Ascending aorta (tissue), 2 donors: ENCODE measurements at places on chromosomes 5 and 9.

GRCh38 chr5:87340716-87341115, 72.0 kb downstream of the CCNH start:
- H3K27ac ChIP-seq, result peak overlapping the region; percentile 38
- no peaks in the 10 kb centered on the region for H3K27me3 ChIP-seq
- no peak overlapping the region for H3K4me3 ChIP-seq
- H3K4me1 ChIP-seq, result peaks cover 5% of the 10 kb centered on the region

DNA sequence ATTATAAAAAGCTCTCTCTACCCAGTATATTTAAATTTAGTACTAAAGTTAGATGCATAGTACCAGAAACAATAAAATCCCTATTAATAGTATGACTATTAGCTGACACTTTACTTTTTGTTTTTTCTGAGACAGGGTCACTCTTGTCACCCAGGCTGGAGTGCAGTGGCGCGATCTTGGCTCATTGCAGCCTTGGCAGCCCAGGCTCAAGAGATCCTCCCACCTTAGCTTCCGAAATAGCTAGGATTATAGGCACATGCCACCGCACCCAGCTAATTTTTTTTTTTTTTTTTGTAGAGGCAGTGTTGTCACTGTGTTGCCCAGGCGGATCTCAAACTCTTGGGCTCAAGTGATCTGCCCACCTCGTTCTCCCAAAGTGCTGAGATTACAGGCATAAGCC, 8.0 kb downstream of the CCNG1 start:
- no peak overlapping the region for H3K4me3 ChIP-seq
- H3K27ac ChIP-seq, result no peak overlapping the region
- no peak for DNase-seq
- H3K4me1 ChIP-seq, result no peaks in the 10 kb centered on the region
- peaks cover 41% of the 10 kb centered on the region for H3K36me3 ChIP-seq

- no peaks in the 10 kb centered on the region for H3K27me3 ChIP-seq
- no peak overlapping the region for H3K4me3 ChIP-seq
- no peak for DNase-seq
- H3K36me3 ChIP-seq, result no peaks in the 10 kb centered on the region
These were observed 5.3 kb upstream of the LHFPL2 start for GRCh38 chr5:78653681-78654366.

GRCh38 chr9:114105236-114105635, 6.1 kb upstream of the KIF12 start:
- H3K4me1 ChIP-seq, result no peaks in the 10 kb centered on the region
- H3K36me3 ChIP-seq, result no peaks in the 10 kb centered on the region
- H3K27me3 ChIP-seq, result no peaks in the 10 kb centered on the region
- H3K4me3 ChIP-seq, result no peak overlapping the region

GRCh38 chr5:123421773-123422172, 1.4 kb downstream of the CEP120 start:
- no peak overlapping the region for H3K27ac ChIP-seq
- peaks cover 8% of the 10 kb centered on the region for H3K4me1 ChIP-seq
- H3K27me3 ChIP-seq, result no peaks in the 10 kb centered on the region
- H3K36me3 ChIP-seq, result peaks cover 5% of the 10 kb centered on the region
- no peak for DNase-seq
- H3K4me3 ChIP-seq, result peak overlapping the region; percentile 86

- H3K4me1 ChIP-seq, result no peaks in the 10 kb centered on the region
- no peaks in the 10 kb centered on the region for H3K27me3 ChIP-seq
- DNase-seq, result no peak
- H3K36me3 ChIP-seq, result no peaks in the 10 kb centered on the region
- H3K27ac ChIP-seq, result no peak overlapping the region
These were observed 498.6 kb upstream of the TLE4 start for GRCh38 chr9:79073201-79073600.

DNA sequence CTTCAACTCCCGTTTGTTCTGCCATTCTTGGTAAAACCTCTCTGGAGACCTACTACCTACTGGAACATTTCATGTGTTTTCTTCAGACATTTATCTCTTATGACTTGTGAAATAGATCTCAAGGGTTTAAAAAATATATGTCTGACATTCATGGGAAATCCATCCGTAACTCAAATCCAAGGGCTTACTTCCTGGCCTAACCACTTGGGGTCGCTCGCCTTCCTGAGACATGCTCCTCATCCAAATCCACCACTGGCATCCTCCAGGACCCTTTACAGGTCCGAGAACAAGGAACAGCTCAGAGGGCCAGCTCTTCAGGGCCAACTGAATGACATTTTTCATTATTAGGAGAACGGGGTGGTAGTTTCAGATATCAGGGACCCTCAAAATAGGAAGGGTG, 235.1 kb upstream of the TUT7 start:
- H3K4me1 ChIP-seq, result peaks cover 4% of the 10 kb centered on the region
- no peak overlapping the region for H3K4me3 ChIP-seq
- no peak overlapping the region for H3K27ac ChIP-seq

DNA sequence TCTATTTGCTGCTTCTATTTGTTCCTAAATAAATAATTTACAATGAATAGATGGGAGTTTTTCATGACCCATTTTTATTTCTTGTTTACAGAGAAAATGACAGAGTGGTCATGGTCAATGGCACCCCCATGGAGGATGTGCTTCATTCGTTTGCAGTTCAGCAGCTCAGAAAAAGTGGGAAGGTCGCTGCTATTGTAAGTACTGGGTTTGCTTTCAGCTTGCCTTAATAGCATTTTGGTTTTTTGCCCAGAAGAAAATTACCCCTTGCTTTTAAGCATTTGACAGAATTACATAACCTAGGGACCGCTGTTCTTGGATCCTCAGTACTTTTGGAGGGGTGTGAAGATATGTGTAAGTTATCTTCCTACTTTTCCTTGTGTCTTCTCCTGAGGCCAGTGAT, 44.1 kb downstream of the TJP2 start:
- no peaks in the 10 kb centered on the region for H3K4me1 ChIP-seq
- no peak overlapping the region for H3K4me3 ChIP-seq
- no peak for DNase-seq
- H3K36me3 ChIP-seq, result peaks cover 45% of the 10 kb centered on the region

DNA sequence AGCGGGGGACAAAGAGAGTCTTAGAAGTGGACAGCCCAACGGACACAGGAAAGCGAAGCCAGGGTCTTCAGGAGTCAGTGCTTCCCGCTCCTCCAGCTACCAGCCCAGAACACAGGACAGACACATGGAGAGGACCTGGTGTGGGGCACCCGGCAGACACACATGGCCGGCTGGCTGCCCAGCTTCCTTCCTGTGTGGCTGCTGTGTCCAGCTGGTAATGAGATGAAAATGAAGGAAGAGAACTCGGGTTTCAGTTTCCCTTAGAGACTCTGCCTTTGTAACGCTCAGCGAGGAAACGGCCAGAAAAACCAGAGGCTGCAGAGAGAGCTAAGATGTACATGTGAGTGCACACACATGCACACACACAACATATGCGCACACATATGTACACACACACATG, 87.5 kb downstream of the SECISBP2 start:
- no peak overlapping the region for H3K4me3 ChIP-seq
- H3K27ac ChIP-seq, result no peak overlapping the region
- no peaks in the 10 kb centered on the region for H3K36me3 ChIP-seq
- no peaks in the 10 kb centered on the region for H3K4me1 ChIP-seq

- no peaks in the 10 kb centered on the region for H3K4me1 ChIP-seq
- H3K27me3 ChIP-seq, result no peaks in the 10 kb centered on the region
- DNase-seq, result no peak
- no peak overlapping the region for H3K4me3 ChIP-seq
- H3K27ac ChIP-seq, result no peak overlapping the region
- H3K36me3 ChIP-seq, result no peaks in the 10 kb centered on the region
These were observed 119.9 kb downstream of the TMEM174 start for GRCh38 chr5:73292816-73293459.

DNA sequence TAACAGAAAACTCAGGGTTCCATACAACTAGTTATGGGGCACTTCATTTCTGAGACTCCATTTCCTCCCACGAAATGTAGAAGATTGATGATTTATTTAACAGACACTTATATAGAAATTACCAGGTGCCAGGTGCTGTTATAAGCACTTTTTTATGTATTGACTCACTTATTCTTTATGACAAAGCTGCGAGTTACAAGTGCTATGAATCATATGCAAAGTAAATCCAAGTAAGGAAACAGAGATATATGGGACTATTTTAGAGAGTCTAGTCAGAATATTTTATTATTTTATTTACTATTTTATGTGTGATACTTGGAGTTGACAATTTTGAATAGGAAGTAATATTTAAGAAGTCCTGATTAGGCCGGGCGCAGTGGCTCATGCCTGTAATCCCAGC, 822.8 kb upstream of the C9orf72 start:
- H3K4me1 ChIP-seq, result no peaks in the 10 kb centered on the region

DNA sequence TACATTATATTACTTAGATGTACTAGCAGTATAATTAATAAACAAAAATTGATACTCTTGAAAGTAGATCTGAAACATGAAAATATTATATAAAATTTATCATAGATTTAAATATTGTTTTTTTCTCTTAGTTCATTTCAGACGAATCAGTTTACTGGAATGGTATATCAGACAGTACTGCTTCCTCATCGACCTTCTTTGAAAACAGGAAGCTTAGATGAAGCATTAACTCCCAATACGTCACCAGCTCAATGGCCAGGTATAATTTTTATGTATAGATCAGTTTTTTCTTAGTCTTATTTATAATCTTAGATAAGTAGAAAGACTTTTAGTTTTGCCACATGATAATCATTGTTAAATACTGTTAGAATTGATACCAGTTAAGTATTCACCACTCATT, 106.3 kb downstream of the DMXL1 start:
- H3K4me1 ChIP-seq, result no peaks in the 10 kb centered on the region
- H3K27ac ChIP-seq, result no peak overlapping the region
- H3K36me3 ChIP-seq, result no peaks in the 10 kb centered on the region
- no peak for DNase-seq
- no peak overlapping the region for H3K4me3 ChIP-seq

DNA sequence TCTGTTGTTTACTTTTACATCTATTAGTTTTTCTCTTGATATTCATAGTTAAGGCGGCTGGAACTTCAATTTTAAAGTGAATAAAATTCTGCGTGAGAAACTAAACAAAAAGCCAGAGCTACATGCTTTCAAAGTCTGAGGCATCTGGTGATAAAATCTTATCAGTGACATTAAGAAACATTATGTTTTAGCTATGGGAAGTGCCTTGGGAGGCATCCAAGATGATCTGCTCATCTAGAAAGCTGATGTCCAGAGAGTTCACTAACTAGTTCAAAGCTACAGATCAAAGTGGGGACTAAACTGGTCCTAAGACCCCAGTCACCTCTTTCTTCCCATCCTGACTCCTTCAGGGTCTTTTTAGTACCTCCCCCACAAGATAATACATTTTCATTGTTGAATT, 37.2 kb downstream of the MRPS27 start:
- no peaks in the 10 kb centered on the region for H3K27me3 ChIP-seq
- no peak overlapping the region for H3K4me3 ChIP-seq
- no peak for DNase-seq
- H3K27ac ChIP-seq, result peak overlapping the region; percentile 56
- H3K36me3 ChIP-seq, result no peaks in the 10 kb centered on the region
- H3K4me1 ChIP-seq, result no peaks in the 10 kb centered on the region

DNA sequence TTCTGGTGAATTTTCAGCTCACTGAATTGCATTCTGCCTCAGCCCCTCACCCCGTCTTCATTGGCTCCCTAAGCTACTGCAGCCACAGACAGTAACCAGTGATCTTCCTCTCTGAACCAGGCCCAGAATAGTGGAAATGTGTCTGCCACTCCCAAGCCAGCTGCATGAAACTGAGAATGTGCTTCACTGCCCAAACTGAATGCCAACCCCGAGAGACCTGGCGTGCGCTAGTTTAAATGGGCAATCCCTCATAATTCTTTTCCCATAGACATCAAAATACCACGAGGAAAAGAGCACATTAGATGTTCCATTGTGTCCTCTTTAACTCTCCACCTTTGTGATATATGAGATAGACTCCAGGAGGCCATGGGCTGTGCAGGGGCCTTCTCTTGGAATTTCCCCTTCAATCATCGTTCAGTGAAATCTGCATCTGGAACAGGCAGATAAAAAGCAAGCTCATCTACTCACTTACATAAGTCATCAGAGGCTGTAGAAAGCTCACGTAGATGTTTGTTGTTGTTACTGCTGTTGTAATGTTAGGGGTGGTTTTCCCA, 320.2 kb downstream of the NFIB start:
- H3K27ac ChIP-seq, result peak overlapping the region; percentile 64
- H3K4me1 ChIP-seq, result peaks cover 2% of the 10 kb centered on the region
- no peaks in the 10 kb centered on the region for H3K36me3 ChIP-seq
- no peaks in the 10 kb centered on the region for H3K27me3 ChIP-seq
- DNase-seq, result no peak
- no peak overlapping the region for H3K4me3 ChIP-seq

DNA sequence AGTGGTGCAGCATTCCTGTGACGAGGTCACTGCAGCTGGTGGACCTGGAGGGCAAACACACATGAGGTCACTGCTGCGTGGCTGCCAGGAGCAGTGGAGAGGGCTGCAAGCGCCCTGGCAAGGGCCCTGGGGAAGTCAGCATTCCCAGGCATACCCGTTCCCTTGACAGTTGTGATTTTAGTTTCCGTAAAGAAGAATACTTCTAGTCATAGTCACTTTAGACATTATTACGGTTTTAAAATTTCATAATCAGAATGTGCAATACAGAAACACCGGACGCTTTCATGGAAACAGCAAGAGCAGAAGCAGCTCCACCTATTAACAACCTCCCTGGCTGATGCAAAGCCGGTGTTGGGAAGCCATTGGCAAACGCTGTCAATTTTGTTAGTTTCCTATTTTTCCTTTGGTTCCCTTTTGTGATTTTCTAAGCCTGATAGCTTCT, 129.8 kb downstream of the GADD45G start:
- H3K27me3 ChIP-seq, result no peaks in the 10 kb centered on the region
- H3K4me3 ChIP-seq, result no peak overlapping the region
- H3K36me3 ChIP-seq, result no peaks in the 10 kb centered on the region
- no peak overlapping the region for H3K27ac ChIP-seq

DNA sequence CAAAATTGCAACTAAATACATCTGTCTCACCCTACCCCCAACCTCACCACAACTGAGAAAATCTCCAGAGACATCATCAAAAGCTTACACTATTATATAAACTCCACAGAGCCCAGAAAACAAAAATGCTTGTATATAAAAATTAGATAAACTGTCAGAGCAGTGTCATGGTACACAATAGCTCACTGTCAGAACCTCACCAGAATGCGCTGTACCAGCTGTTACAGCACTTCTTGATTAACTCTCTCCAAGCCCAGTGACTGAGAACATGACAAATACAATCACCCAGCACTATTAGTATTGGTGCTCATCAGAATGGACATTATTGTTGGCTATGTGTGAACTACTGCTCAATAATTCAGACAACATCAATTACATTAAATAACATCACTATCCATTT, 65.7 kb downstream of the ZDHHC21 start:
- no peaks in the 10 kb centered on the region for H3K27me3 ChIP-seq
- H3K36me3 ChIP-seq, result peaks cover 17% of the 10 kb centered on the region
- H3K4me1 ChIP-seq, result no peaks in the 10 kb centered on the region
- no peak overlapping the region for H3K4me3 ChIP-seq
- no peak overlapping the region for H3K27ac ChIP-seq

GRCh38 chr5:140038373-140038957, 4.6 kb downstream of the NRG2 start:
- no peaks in the 10 kb centered on the region for H3K27me3 ChIP-seq
- peaks cover 15% of the 10 kb centered on the region for H3K4me1 ChIP-seq
- peak overlapping the region; percentile 59 for H3K4me3 ChIP-seq

- peak overlapping the region; percentile 0 for H3K27ac ChIP-seq
- no peak overlapping the region for H3K4me3 ChIP-seq
- DNase-seq, result no peak
- no peaks in the 10 kb centered on the region for H3K27me3 ChIP-seq
- H3K36me3 ChIP-seq, result peaks cover 7% of the 10 kb centered on the region
These were observed 5.0 kb downstream of the S1PR3 start for GRCh38 chr9:88996046-88996920.

GRCh38 chr5:57209316-57210040, 35.6 kb downstream of the GPBP1 start:
- H3K27ac ChIP-seq, result no peak overlapping the region
- peaks cover 4% of the 10 kb centered on the region for H3K36me3 ChIP-seq
- H3K27me3 ChIP-seq, result no peaks in the 10 kb centered on the region
- no peaks in the 10 kb centered on the region for H3K4me1 ChIP-seq

- no peaks in the 10 kb centered on the region for H3K27me3 ChIP-seq
- H3K4me3 ChIP-seq, result no peak overlapping the region
- H3K4me1 ChIP-seq, result no peaks in the 10 kb centered on the region
These were observed 118.0 kb upstream of the OTULINL start for GRCh38 chr5:14463629-14464028.
